ENCODE measurements at places on chromosomes 2 and 18.

- DNase-seq: no peak
Measured at GRCh38 chr2:238242731-238243495, 3.1 kb upstream of the HES6 start.

GRCh38 chr2:68662466-68662865 is 19.1 kb downstream of the PROKR1 start:
- DNase-seq: no peak

GRCh38 chr2:84077496-84077895 is 381.6 kb downstream of the SUCLG1 start:
- peak; percentile 56 for DNase-seq

DNA sequence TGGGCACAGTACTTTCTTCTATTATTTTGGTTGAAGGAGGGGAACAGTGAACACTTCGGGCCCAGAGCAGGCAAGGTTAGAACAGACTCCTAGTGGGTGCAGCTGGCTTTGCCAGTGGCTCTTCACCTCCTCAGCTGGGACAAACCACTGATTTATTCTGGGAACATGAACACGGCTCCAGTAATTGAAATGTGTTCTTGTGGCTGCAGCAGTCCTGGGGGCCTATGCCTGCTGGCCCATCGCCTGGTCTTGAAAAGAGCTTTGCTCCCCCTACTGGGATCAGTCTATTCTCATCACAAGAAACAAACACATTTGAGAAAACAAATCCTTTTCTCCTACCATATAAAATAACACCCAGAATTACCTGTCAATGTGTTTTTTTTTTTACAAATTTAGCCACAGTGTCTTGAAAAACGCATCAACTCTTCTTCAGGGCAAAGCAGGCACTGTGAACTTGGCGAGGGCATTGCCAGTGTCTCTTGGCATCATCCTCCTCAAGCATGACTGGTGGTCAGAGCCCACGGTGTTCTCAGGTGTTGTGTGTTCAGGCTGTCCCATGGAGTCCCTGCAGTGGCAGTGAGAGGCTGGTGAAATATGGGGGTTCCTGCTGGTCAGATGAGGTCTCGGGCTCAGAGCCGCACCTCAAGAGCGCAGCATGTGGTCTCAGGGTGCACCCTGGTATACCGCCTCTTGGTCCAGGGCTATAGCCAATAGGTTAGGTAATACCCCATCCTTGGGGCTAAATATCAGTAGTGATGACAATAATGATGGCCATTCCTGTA is 51.3 kb downstream of the RNF144A start:
- no peak for DNase-seq

GRCh38 chr2:196990788-196991461 is 64.4 kb upstream of the PGAP1 start:
- no peak for DNase-seq

DNA sequence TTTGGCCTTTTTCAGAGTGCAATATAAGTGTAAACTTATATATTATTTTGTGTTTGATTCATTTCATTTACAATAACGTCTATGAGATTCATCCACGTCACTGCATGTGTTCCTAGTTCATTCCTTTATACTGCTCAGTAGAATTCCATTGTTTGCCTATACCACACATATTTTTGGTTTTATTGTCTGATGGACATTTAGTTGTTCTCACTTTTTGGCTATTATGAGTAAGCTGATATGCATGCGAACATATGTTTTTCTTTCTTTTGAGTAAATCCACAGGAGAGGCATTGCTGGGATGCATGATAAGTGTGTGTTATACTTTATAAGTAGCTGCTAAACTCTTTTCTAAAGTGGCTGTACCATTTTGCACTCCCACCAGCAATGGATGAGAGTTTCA is 314.8 kb upstream of the HS6ST1 start:
- no peak for DNase-seq

GRCh38 chr2:119234021-119235019 is 10.7 kb downstream of the STEAP3 start:
- DNase-seq: peak; percentile 33

DNA sequence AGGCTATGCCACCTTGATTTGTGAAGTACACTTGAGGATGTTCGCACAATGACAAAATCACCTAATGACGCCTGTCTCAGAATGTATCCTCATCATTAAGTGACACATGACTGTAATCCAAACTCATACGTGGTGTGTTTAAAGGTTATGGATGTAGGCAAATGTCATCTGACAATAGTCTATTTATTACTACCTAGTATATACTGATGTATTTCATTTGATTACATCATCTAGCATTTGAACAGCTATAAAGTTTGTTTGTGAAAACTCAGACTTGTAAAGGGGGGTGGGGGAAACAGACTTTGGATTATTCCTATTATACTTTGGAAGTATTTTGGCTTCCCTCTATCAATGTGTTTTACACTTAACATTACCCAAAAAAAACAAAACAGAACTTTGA is 129.9 kb downstream of the TANC1 start:
- no peak for DNase-seq

- no peak for DNase-seq
Measured at GRCh38 chr2:147860009-147860408, 15.2 kb downstream of the ACVR2A start.

GRCh38 chr18:23138471-23138870 is 3.2 kb downstream of the CABLES1 start:
- DNase-seq: no peak

DNA sequence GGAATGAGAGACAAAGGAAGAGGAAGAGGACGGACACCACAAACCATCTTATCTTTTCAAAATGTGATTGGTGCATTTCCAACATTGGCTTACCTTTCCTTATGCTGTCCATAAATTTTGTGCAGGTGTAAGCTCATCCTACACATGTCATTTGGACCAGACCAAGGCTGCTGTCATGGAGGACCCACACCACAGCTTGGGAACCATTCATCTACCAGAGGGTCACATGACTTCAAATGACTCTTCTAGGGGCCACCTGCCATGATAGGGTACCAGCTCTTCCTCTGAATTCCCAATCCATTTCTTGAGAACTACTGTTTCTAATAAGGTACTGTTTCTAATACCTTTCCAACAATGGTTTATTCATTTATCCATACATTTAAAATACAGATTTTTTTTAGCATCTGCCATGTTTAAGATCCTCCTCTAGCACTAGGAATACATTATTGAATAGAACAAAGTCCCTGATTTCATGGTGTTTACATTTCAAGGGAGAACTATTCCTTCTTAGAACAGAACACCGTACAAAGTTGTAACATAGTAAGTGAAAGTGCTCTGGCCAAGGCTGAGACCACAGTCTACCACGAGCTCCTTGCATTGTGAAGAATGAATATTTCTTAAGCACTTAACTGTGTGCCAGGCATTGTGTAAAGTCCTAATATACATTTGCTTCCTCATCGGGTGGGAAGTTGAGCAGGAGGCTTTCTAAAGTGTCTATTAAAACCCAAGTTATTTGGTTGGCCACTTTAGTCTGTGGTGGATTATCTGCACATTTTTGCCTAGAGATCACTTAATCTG is 246.1 kb upstream of the FN1 start:
- DNase-seq: no peak

- no peak for DNase-seq
Measured at GRCh38 chr2:96882230-96882629, 12.3 kb upstream of the SEMA4C start.

DNA sequence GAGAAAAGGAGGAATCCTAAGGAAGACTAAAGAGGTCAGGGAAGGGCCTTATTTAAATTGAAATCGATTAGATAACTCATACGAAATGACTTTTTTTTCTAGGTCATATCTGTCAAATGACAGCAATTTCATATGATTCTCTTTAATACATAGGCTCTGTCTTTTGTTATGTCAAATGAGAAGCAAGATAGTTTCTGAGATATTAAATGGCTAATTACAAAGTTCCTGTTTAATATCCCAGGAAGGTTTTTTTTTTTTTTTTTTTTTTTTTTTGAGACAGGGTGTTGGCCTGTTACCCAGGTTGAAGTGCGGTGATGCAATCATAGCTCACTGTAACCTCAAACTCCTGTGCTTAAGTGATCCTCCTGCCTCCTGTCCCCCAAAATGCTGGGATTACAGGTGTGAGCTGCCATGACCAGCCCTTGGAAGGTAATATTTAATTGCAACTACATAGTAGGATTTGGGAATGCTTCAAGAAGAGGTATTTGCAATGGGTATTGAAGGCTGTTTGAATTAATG is 48.0 kb upstream of the RMND5A start:
- no peak for DNase-seq

GRCh38 chr2:181998041-181998835 is 12.6 kb downstream of the PPP1R1C start:
- DNase-seq: no peak

- no peak for DNase-seq
Measured at GRCh38 chr2:105814291-105814940, 69.7 kb downstream of the NCK2 start.

DNA sequence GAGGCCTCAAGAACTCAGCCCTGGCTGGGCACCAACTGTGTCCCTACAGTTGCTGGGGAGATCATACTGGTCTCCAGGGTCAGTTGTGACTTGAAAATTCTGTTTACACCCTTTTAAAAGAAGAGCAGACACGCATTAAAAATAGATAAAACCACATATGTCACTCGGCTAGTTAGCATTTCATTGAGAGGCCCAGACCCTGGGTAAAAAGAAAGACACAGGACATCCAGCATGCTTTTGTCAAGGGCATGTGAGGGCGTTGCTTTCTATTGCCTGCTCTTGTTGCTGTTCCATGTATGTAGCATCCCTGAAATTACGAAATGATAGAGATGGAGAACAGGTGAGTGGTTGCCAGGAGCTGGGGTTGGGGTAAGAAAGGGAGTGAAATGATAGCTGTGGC is 94.3 kb downstream of the SEPTIN10 start:
- DNase-seq: no peak

DNA sequence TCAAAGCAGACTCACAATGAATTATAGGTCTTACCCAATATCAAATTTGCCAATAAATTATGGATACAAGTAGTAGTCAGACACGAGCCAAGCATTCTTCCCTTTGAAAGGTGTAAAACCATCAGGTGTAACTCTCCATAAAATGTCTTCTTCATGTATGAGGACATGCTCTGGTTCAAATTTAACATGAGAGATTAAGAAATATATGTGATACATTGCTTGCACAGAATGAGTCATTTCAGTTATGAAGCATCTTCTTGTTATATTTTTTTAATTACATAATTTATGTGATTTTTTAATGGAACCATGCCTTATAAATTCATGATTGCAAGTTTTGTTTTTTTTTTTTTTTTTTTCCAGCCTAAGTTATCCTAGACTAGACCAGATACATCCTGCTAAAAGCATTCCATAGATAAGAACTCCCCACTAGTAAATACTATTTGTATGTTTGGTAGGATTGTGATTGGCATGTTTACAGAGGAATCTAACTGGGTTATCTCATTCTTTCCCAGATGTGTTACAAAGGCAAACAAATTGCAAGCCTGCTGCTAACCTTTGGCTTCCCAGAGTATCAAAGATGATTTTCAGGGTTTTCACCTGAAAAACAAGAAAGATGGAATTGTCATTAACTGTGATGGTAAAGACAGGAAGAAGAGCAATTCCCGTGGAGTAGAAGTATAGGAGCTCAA is 621.9 kb downstream of the XIRP2 start:
- no peak for DNase-seq

DNA sequence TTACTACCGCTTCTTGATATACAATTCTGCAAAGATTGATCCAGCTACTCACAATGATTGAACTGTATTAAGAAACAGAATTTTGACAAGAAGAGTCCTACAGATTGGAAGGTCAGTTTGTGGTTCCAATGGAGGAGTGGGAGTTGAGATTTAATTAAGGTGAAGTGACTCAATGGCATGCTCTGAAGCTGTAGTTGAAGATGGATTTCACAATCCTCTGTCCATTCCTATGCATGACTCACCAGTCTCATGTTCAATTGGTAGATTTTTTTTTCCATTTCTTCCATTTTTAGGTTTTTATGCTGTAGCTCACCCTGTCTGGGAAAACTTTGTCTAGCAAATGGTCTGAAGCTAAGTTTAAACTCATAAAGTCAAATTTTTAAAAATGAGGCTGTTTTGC is 83.3 kb downstream of the DPP4 start:
- peak; percentile 76 for DNase-seq

DNA sequence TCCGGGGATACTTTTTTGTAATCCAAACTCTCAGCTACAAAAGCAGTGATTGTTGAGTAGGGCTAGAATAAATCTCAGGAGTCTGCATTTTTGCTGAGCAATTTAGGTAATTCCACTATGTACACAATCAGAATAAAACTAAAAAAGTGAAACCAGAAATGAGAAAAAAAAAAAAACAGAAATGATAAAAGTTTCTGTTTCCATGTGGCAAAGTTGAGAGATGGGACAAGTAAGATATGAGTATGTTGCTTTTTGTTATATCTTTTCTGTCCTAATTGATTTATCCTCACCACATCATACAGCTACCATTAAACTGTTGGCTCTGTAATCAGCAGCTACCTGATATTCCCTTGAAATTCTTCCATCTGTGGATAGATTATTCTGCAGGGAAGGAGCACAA is 92.7 kb downstream of the VWC2L start:
- DNase-seq: no peak

DNA sequence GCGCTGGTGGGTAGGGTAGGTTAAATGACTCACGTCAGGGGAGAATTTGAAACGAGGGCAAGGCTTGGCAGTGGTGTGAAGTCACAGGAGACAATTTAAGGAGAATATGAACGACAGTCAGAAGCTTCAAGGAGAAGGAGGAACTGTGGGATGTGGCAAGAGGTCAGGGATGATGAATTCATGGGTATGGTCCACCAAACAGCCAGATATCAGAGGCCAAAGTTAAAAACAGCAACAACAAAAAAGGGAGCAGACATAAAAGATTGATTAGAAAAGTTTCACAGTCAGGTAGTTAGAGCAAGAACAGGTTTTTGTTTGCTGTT is 1.4 kb upstream of the ZNF396 start:
- no peak for DNase-seq

DNA sequence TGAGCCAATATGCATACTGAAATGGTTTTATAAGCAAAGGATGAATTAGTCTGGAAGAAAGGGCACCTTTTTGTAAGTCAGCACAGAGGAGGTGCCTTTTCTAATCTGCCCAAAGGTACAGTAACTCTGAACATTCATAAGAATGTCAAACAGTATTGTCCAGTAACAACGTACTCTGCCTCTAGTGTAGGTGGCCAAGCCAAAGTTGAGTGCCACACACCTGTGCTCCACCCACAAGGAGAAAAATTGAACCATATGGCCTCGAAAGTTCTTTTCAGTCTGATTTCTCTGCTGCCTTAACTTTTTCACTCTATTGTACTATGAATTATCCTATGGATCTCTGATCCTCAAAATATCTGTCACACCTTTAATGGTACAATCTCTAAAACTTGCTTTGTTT is 86.8 kb downstream of the CERKL start:
- no peak for DNase-seq

Data from ACHN (cell line).